ENCODE measurements at places on chromosomes 13 and 19. TPM values are rescaled to one million over a fixed set of nuclear protein-coding genes. Genes with fewer than 3 reads are reported as not detected.

GRCh38 chr19:45554481-45554880, 30.1 kb downstream of the OPA3 start:
- DNase-seq, result no peak

Gene MYO16
- 2.1 TPM for total RNA-seq

GRCh38 chr13:102401265-102401664, 583 bp downstream of the FGF14 start:
- DNase-seq, result no peak

- DNase-seq, result no peak
These were observed 23.8 kb downstream of the PEPD start for GRCh38 chr19:33497778-33498175.

GRCh38 chr13:56271686-56272085, 869.0 kb upstream of the PRR20A start:
- no peak for DNase-seq

- no peak for DNase-seq
These were observed 372.9 kb downstream of the MTUS2 start for GRCh38 chr13:29193083-29193482.

DNA sequence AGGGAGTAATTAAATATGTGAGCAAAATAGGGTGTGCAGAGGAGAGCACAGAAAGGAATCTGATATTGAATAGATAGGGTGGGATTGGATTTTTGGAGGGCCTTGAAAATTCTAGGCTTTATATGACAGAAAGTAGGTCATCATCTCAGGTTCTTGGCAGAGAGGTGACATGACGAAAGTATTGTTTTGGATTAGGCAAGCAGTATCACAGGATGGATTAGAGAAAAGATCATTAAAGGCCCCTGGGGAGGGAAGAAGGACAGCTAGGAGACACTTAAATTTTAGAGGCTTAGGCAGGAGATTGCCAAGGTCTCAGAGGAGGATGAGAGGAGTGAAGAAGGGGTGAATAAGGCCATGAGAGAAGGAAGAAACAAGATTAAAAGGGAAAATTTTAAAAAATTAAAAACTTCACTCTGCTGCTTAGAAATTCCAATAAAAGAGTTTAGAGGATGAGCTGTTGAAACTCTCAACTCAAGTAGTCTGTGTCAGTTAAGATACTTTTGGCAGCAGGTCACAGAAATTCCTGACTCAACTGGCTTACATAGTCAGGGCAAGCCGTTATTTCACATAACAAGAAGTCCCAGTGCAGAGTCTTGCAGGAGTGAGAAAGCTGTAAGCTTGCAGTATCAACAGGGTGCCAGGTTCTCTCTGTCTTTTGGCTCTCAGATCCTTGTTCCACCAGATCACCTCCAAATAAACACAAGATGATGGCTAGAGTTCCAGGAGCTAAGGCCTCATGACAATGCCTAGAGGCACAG, 8.8 kb downstream of the GPC6 start:
- DNase-seq, result no peak
